ENCODE measurements at places on chromosomes 1 and 21. TPM values are rescaled to one million over a fixed set of nuclear protein-coding genes. Genes with fewer than 3 reads are reported as not detected.

GRCh38 chr1:196056966-196057365, 551.3 kb downstream of the KCNT2 start:
- no peak for DNase-seq

DNA sequence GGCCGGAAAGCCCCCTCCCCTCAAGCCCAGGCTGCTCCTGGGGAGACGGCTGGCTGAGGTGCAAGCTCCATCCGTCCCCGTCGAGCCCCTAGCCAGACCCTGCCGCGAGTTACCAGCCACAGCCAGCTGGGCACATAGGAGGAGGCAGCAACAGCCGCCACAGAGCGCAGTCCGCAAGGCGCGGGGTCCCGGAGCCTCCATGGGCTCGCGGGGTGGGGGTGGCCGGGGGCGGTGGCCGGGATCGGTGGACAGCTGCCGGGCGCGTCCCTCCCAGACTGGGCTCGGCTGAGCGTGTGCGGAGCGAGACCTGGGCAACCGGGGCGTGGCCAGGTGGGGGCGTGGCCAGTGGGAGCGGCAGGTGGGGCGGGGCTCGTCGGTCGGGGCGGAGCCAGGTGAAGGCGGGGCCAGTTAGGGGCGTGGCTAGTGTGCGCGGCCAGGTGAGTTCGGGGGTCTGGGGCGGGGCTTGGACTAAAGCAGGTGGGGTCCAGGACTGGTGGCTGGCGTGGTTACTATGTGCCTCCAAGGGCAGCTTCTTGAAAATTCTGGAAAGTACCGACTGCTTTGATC, at the start of gene CD164L2:
Gene CD164L2, minus strand, starts transcription at position 295 of the 567 bp plus-strand sequence. Its CDS starts 94 bp downstream, at position 201.
- no peak for DNase-seq

- DNase-seq, result peak; percentile 14
Observed at GRCh38 chr1:232657426-232658005, 27.6 kb upstream of the SIPA1L2 start.

DNA sequence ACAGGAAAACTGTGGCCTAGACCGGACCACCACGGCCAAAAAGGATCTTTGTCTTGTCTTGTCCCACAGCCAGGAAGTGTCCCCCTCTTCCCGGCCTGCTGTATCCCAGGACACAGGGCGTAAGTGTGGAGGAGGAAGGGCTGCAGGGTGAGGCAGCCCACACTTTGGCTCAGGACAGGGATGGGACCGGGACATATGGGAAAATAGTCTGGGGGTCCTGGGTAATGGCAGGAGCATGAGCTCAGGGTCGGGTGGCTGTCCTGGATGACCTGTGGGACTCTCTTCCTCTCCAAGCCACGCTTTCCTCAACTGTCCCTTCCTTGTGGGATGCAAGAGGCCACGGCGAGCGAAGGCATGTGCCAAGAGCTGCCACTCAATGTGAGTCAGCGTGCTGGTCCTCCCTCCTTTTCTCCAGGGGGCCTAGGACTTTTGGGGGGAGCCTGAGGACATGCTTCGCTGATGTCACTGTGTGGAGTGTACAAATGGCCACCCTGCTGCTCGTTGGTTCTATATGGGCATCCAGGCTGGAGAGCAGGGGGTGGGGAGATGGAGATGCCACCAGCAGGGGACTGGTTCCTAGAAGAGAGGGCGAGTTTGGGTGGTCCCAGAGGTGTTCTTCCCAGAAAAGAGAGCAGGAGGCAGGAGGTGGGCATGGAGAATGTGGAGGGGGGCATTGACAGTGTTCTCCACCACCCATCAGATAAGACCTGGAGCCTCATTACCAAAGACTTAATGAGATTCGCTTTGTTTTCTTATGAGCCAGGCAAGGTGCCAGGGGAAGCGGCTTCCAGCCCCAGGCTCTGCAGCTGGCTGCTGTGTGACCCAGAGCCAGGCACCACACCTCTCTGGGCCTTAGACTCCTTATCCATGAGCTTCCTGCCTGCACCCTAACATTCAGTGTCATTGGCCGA, 11.5 kb upstream of the PADI1 start:
- DNase-seq, result no peak

GRCh38 chr1:17930635-17931034, 175.5 kb downstream of the ACTL8 start:
- DNase-seq, result no peak

- DNase-seq, result peak; percentile 35
Observed at GRCh38 chr21:29289317-29289716, 9.4 kb upstream of the BACH1 start.

DNA sequence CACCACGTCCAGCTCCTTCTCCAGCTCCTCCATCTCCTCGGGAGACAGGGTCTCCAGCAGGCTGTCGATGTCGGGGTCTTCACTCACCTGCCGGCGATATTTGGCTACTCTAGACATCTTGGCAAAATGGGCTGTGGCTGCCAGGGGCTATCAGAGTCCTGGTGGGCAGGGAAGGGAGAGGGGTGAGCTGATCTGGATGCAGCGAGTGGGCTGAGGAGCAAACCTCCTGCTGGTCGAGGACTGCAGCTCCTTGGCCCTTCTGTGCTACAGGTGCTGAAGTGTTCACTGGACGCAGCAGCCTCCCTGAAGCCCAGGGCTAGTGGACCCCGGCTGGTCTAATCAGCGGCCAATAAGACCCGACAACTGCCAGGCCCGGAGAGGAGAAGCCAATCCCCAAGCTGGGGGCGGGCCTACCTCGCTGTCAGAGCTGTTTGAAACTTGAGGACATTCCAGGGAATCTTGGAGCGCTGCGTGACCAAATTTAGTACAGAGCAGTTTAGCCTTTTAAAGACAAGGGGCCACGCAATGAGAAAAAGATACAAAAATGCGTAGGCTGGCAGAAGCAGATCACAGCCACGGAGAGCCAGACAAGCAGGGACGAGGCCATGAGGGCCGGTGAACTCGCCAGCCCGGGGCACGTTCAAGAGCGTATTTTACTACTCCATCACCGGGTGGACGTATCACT, at the start of gene LMOD1:
Gene LMOD1, minus strand, starts transcription at position 325 of the 685 bp plus-strand sequence. Its CDS starts 208 bp downstream, at position 117.
- peak; percentile 90 for DNase-seq

DNA sequence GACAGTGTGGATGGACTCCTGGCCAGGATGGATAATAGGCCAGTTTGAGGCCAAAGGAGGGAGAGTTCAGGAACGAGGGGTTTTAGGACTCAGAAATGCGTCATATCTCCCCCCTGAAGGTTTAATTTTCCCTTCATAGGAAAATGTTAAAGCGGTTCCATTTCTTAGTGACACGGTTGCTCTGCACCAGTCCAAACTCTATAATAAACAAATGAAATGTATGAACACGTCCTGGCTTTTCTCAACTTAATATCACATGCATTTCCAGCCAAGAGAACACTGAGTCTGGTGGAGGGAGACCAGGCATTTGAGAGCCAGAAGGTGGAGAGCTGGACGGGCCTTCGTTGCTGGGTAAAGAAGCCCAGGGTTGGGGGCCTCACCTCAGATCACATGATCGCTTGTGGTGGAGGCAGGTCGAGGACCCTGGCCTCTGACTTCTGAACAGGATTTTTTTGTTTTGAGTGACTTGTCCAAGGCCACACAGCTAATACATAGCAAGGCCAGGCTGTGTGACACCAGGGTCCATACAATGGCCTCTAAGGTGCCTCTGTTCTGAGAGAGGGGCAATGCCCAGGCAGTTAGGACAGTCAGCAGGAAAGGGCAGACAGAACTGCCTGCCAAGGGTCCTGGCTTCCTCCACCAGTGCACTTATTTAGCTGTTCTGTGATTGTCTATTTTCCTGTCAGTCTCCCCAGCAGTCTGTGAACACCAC, 11.4 kb downstream of the SLC1A7 start:
- no peak for DNase-seq

GRCh38 chr1:77796695-77797405, 17.4 kb downstream of the MIGA1 start:
- no peak for DNase-seq

- DNase-seq, result no peak
Observed at GRCh38 chr1:51534447-51534846, 15.4 kb upstream of the EPS15 start.

- peak; percentile 99 for DNase-seq
Observed at GRCh38 chr1:240190881-240191401, 99.3 kb downstream of the FMN2 start.

DNA sequence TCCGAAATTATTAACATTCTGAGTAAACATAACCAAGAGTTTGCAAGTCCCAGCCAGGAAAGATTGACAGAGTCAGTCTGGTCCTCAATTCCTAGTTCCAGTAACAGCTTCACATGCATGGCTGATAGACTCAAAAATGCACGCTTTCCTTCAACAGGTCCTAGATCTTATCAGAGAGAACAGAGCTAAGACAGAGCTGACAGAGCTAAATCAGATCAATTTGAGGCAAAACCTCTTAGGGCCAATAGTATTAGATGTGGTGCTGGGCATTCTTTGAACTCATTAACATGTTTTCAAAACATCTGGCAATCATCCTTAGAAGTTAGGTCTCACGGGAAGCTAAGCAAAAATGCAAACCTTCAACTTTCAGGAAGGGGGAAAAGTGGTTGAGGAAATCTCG, 114.0 kb downstream of the GREM2 start:
- DNase-seq, result no peak

DNA sequence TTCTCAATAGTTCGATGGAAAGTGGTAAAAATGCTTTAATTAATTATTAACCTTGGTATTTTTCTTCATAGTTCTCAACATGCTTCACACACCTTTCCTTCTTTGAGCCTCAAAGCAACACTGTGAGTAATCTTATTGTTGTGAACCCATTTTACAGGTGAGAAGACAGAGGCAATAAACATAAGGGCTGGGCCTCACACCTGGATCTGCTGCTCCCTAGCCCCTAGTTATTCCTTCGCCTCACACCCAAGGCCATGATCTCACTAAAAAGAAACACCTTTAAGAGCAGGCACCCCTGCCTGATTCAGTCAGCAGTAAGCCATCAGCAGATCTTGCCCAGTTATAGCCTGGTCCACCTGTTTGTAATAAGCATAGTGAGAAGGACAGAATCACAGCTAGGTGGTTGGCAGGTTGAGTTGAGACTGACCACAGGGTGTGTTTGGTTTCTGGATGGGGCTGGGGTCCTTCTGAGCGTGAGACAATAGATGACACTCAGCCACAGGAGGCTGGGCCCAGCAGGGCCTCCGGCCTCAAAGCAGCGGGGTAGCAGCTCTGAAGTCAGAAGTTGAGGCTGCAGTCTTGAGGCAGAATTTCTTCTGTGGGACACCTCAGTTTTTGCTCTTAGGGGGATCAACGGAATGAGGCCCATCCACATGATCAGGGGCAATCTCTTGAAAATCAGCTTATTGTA, 203.9 kb downstream of the RHOU start:
- no peak for DNase-seq

- no peak for DNase-seq
Observed at GRCh38 chr1:58765006-58765405, 18.8 kb downstream of the JUN start.

DNA sequence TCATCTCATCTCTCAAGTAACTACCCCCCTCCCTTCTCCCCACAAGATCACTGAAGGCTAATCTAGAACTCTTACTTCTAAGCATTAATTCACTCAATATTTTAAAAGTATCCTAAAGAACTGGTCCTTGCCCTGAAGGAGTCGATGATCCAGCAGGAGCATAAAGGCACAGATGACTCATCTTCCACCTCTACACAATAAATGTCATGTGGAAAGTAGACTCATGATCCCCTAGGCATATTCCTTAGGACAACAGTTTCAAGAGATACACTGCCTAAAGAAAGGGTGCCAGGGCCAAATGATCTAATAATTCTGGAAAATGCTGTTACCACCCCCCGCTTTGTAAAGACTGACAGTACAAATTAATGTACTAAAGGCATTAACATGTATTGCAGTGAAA, 85.8 kb upstream of the DIRAS3 start:
- no peak for DNase-seq

GRCh38 chr21:36045993-36046392, 14.3 kb downstream of the SETD4 start:
- no peak for DNase-seq

GRCh38 chr1:78630600-78630999, 10.4 kb downstream of the IFI44L start:
- DNase-seq, result no peak

DNA sequence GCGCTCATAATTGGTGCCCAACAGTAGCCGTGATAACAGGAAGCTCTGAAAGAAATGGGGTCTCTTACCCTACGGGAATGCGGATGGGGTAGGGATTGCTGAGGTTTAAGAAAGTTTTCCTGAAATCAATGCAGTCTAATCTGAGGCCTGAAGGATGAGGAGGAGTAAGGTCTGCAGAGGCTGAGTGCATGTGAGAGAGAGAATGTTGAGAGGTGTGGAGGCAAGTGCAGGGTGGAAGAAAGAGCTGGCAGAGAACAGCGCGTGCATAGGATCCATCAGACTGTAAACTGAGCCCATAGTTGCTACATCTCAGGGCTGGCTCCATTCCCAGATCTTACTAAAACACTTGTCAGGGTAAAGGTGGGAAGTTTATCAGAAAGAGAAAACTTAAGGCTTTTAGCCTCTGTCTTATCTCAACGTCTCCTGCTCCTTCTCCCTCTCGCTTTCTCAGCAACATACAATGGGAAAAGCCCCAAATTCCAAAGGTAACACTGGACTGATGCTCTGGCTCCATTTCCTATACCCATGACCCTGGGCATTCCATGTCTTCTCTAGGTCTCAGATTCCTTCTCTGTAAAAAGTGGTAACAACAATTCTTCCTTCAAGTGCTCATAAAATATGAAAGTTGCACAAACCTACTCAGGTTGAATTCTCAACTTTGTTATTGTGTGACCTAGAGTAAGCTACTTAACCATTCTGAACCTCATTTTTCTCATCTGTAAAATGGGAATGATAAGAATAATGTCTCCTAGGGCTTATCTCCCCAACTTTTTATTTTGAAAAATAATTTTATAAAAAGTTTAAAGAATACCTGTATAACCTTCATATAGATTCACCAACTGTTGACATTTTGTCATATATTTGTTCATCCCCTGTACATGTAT, 75.2 kb downstream of the SH3GLB1 start:
- DNase-seq, result peak; percentile 91

DNA sequence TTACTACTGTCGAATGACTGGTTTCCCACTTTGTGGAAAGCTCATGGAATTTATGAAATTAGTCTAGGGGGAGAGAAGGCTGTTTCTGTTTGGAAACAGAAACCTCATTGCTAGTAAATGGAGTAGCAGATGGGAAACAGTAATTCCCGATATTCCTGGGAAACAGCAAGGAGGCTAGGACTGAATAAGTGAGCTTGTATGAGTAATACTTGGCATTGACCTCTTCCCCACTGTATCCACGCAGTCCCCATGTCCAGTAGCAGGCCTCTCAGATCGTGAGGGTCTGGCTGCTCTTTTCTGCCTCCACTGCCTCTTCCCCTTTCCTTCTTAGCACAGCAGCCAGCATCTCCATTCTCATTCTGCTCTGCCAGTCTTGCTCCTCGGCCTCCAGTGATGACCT, 75.5 kb downstream of the PRDM2 start:
- peak; percentile 47 for DNase-seq

DNA sequence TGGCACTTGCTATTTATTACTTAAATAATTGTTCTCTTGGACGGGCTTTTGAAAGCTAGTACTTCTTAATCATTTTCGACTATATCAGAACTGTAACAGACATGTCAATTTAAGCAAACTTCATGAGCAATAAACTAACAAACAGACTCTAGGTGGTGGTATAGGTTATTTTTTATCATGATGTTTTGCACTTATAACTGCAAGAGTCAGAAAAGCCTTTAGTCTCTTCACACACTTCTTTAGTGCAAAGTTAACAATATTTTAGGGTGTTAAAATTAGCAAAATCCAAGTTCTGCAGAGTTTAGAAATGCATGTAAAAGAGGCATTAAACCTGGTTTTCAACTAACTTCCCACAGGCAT, 2.2 kb downstream of the NRIP1 start:
- DNase-seq, result peak; percentile 51

HES3 gene
- total RNA-seq, result not detected

KRTAP12-4 gene
- not detected for total RNA-seq

NFASC gene
- 25.9 TPM for total RNA-seq

TDRD5 gene
- total RNA-seq, result not detected

TRIM67 gene
- total RNA-seq, result not detected

CENPS gene
- 11.0 TPM for total RNA-seq

TMOD4 gene
- not detected for total RNA-seq

Data from fibroblast of the aortic adventitia (primary cell).